T-cell (primary cell): ENCODE measurements at places on chromosomes 13 and 19.
A peak's percentile ranks its signal among the peaks of the same experiment; 100 is the strongest.

GRCh38 chr13:110536006-110536693, 25.4 kb downstream of the RAB20 start:
- H3K4me3 ChIP-seq: no peak overlapping the region
- no peaks in the 10 kb centered on the region for H3K27me3 ChIP-seq
- no peak for DNase-seq
- H3K4me1 ChIP-seq: peaks cover 3% of the 10 kb centered on the region
- no peaks in the 10 kb centered on the region for H3K36me3 ChIP-seq
- no peak overlapping the region for H3K27ac ChIP-seq

DNA sequence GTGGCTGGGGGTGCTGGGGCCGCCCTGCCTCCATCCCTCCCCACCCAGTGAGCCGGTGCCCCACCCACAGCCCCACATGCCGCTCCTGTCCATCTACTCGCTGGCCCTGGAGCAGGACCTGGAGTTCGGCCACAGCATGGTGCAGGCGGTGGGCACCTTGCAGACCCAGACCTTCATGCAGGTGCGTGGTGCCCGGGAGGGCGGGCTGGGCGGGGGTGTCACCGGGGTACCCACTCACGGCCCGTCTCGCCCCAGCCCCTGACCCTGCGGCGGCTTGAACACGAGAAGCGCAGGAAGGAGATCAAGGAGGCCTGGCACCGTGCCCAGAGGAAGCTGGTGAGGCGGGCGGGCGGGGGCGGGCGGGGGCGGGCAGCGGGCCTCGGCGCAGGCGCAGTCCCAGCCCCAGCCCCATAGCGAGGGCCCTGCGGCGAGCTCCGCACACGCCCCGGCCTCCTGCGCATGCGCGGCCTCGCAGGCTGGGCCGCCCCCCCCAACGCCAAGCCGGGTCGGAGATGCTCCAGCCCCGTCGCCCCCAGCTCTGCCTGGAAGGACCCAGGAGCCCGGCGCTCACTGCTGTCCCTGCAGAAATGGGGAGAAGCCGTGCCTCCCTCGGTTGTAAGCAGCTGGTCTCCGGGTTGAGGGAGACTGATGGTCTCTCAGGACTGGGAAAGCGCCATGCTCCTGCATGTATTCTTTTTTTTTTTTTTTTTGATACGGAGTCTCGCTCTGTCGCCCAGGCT, 7.7 kb downstream of the ARHGAP45 start:
- peak; percentile 88 for DNase-seq
- H3K27ac ChIP-seq: peak overlapping the region; percentile 93
- H3K4me1 ChIP-seq: peaks cover 56% of the 10 kb centered on the region
- H3K36me3 ChIP-seq: peaks cover 17% of the 10 kb centered on the region

GRCh38 chr13:51111997-51112396, 923 bp upstream of the C13orf42 start:
- H3K27ac ChIP-seq: no peak overlapping the region
- no peaks in the 10 kb centered on the region for H3K36me3 ChIP-seq
- H3K4me1 ChIP-seq: no peaks in the 10 kb centered on the region

GRCh38 chr13:110531671-110532083, 29.8 kb downstream of the RAB20 start:
- no peak for DNase-seq
- H3K4me1 ChIP-seq: peaks cover 3% of the 10 kb centered on the region
- no peak overlapping the region for H3K27ac ChIP-seq
- no peaks in the 10 kb centered on the region for H3K36me3 ChIP-seq
- no peaks in the 10 kb centered on the region for H3K27me3 ChIP-seq

- peaks cover 38% of the 10 kb centered on the region for H3K4me1 ChIP-seq
- peak overlapping the region; percentile 79 for H3K4me3 ChIP-seq
- no peaks in the 10 kb centered on the region for H3K36me3 ChIP-seq
- H3K27ac ChIP-seq: no peak overlapping the region
- peaks cover 94% of the 10 kb centered on the region for H3K27me3 ChIP-seq
Measured at GRCh38 chr19:18612051-18612771, 459 bp upstream of the TMEM59L start.

DNA sequence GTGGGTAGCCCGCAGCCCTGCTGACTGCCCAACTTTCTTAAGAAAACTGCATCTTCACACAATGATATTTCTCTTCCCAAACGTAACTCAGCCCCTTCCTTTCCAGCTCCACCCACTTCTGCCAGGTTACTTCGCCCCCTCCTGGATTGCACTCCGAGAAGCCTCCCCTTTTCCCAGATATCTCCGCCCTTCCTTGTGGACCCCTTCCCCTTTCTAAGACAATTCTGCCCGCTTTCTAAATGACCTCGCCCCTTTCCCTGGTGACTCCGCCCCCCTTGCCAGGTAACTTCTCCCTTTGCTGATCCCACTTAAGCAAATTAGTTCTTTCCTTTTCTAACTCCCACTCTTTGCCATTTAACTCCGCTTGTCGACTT, 2.6 kb downstream of the VSIG10L start:
- H3K27ac ChIP-seq: no peak overlapping the region
- DNase-seq: no peak
- peak overlapping the region; percentile 61 for H3K4me3 ChIP-seq
- H3K27me3 ChIP-seq: peaks cover 19% of the 10 kb centered on the region
- no peaks in the 10 kb centered on the region for H3K36me3 ChIP-seq
- H3K4me1 ChIP-seq: peaks cover 24% of the 10 kb centered on the region

DNA sequence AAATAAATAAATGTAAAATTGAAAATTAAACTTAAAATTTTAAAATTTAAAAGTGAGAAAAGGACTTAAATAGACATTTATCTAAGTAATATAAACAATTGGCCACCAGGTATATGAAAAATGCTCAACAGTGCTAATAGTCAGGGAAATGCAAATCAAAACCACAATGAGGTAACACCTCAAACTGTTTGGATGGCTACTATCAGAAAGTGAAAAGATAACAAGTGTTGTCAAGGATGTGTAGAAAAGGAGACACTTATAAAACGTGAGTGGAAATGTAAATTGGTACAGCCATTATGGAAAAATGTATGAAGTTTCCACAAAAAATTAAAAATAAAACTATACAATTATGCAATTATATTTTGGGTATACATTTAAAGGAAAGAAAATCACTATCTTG, 752.2 kb downstream of the EFNB2 start:
- H3K27me3 ChIP-seq: no peaks in the 10 kb centered on the region
- H3K27ac ChIP-seq: no peak overlapping the region
- H3K36me3 ChIP-seq: no peaks in the 10 kb centered on the region
- H3K4me1 ChIP-seq: no peaks in the 10 kb centered on the region

- no peak overlapping the region for H3K4me3 ChIP-seq
- H3K4me1 ChIP-seq: no peaks in the 10 kb centered on the region
- H3K36me3 ChIP-seq: no peaks in the 10 kb centered on the region
- no peak overlapping the region for H3K27ac ChIP-seq
- no peaks in the 10 kb centered on the region for H3K27me3 ChIP-seq
Measured at GRCh38 chr13:84430446-84430845, 548.2 kb upstream of the SLITRK1 start.

DNA sequence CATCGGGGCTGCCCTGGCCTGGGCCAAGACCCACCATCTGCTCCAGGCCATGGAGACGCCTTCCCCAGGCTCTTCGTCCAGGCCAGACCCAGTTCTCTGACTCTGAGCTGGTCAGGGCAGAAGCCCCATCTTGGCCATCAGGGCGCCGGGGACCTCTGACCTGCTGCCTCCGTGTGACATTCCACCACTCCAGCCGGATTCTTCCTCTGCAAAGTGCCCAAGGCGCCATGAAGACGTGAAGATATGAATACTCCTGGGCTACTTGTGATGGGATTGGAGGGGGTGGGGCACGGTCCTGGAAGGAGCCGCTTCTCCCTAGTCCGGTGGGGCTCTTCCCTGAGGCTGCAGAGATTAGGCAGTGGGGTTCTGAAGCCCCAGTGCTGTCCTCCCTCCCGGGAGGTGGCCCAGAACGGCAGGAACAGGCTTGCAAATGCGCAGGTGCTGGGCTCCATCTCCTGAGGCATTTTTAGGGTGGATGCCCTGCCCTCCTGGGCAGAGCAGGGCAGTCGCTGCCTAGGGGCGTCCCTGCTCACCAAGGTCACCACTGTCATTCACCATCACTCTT, 26.0 kb upstream of the SLC7A10 start:
- no peak overlapping the region for H3K27ac ChIP-seq
- no peak overlapping the region for H3K4me3 ChIP-seq

DNA sequence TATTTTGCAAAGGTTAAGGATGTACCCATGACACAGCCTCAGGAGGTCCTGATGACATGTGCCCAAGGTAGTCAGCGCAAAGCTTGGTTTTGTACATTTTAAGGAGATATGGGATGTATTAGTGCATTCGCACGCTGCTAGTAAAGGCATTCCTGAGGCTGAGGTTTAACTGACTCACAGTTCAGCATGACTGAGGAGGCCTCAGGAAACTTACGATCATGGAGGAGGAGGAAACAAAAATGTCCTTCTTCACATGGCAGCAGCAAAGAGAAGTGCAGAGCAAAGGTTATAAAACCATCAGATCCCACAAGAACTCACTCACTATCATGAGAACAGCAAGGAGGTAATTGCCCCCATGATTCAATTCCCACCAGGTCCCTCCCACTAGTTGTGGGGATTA, 1017.4 kb downstream of the EFNB2 start:
- H3K36me3 ChIP-seq: no peaks in the 10 kb centered on the region
- no peak for DNase-seq
- no peaks in the 10 kb centered on the region for H3K27me3 ChIP-seq
- H3K4me1 ChIP-seq: no peaks in the 10 kb centered on the region
- no peak overlapping the region for H3K27ac ChIP-seq

DNA sequence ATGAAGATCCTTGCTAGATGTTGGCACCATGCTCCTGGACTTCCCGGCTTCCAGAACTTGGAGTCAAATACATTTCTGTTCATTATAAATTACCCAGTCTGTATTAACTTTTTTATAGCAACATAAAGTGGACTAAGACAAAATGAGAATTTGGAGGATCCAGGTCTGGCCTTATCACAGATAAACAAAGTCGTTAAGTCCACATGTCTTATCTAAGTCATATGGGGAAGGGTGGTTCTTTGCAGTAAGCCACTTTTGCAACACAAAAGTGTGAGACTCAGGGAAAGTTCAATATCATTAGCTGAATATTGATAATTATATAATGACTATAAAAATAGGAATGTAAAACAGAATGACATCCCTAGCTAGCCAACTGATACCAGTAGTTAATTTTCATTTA, 91.6 kb upstream of the SIAH3 start:
- no peak overlapping the region for H3K4me3 ChIP-seq
- H3K36me3 ChIP-seq: no peaks in the 10 kb centered on the region
- no peaks in the 10 kb centered on the region for H3K27me3 ChIP-seq
- DNase-seq: no peak

GRCh38 chr13:51222686-51223559, 725 bp downstream of the FAM124A start:
- H3K27ac ChIP-seq: no peak overlapping the region
- no peaks in the 10 kb centered on the region for H3K36me3 ChIP-seq
- H3K27me3 ChIP-seq: peaks cover 11% of the 10 kb centered on the region
- no peak for DNase-seq

DNA sequence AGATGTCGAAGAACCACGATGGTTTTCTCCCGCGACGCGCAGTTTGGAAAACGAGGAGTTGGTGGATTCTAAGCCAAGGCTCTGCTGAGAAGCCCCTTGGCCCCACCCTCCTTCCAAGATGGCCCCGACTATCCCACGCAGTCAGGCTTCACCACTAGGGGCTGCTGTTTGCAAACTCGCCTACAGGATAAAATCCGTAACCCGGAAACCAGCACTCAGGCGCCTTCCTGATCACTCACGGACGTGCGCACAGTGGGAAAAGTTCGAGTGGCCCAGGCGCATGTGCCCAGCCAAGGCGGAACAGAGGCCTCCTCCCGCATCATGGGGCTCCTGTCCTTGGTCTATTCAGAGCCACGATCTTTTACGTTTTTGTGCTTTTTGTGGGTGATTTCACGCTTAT, 19.2 kb upstream of the UQCR11 start:
- DNase-seq: peak; percentile 35
- H3K4me1 ChIP-seq: no peaks in the 10 kb centered on the region
- H3K36me3 ChIP-seq: peaks cover 4% of the 10 kb centered on the region
- no peaks in the 10 kb centered on the region for H3K27me3 ChIP-seq
- H3K27ac ChIP-seq: no peak overlapping the region

DNA sequence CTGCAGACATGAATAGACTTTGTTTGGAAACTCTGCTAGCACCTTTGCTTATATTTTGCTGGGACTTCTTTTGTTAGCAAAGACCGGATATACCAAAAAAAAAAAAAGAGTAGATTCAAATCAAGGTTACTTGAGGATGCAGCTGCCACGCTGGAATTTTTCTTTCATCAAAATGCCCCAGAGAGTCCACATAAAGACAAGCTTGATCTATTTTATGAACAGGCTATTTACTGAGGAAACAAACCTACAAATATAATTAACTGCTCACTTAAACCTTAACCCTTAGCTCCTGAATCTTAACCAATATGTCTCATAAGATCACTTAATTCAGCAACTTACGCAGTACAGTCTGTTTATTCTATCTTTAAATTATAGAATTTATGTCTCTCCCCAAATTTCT, 27.1 kb upstream of the DOCK9 start:
- no peak for DNase-seq
- H3K27me3 ChIP-seq: no peaks in the 10 kb centered on the region
- H3K27ac ChIP-seq: no peak overlapping the region
- H3K4me3 ChIP-seq: no peak overlapping the region

DNA sequence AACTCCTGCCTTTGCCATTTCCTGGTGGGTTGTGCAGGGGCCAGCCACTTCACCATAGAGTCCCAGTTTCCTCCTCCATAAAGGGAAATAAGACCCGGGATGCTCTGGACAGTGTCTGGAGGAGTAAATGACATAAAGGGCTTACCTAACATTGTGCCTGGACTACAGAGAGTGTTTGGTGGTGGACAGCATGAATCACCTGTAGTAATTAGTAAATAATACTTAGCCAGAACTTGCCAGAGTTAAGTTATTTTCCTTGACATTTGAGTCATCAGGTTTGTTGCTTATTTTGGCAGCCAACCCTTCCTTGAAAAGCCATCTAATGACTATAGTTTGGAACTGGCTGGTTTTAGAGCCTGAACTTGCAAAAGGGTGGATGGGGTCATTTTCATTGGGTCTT, 159.2 kb downstream of the SLC7A1 start:
- no peak for DNase-seq
- H3K27me3 ChIP-seq: no peaks in the 10 kb centered on the region
- no peak overlapping the region for H3K4me3 ChIP-seq
- H3K27ac ChIP-seq: no peak overlapping the region
- no peaks in the 10 kb centered on the region for H3K4me1 ChIP-seq
- no peaks in the 10 kb centered on the region for H3K36me3 ChIP-seq

GRCh38 chr13:34308725-34309124, 490.8 kb downstream of the RFC3 start:
- no peaks in the 10 kb centered on the region for H3K4me1 ChIP-seq
- no peak overlapping the region for H3K27ac ChIP-seq
- no peak overlapping the region for H3K4me3 ChIP-seq
- no peaks in the 10 kb centered on the region for H3K27me3 ChIP-seq

- no peak for DNase-seq
- peaks cover 3% of the 10 kb centered on the region for H3K4me1 ChIP-seq
- no peaks in the 10 kb centered on the region for H3K27me3 ChIP-seq
- H3K36me3 ChIP-seq: peaks cover 69% of the 10 kb centered on the region
- no peak overlapping the region for H3K27ac ChIP-seq
Measured at GRCh38 chr19:2207991-2208860, 27.9 kb downstream of the PLEKHJ1 start.
